ENCODE measurements at places on chromosomes 7 and 10.

DNA sequence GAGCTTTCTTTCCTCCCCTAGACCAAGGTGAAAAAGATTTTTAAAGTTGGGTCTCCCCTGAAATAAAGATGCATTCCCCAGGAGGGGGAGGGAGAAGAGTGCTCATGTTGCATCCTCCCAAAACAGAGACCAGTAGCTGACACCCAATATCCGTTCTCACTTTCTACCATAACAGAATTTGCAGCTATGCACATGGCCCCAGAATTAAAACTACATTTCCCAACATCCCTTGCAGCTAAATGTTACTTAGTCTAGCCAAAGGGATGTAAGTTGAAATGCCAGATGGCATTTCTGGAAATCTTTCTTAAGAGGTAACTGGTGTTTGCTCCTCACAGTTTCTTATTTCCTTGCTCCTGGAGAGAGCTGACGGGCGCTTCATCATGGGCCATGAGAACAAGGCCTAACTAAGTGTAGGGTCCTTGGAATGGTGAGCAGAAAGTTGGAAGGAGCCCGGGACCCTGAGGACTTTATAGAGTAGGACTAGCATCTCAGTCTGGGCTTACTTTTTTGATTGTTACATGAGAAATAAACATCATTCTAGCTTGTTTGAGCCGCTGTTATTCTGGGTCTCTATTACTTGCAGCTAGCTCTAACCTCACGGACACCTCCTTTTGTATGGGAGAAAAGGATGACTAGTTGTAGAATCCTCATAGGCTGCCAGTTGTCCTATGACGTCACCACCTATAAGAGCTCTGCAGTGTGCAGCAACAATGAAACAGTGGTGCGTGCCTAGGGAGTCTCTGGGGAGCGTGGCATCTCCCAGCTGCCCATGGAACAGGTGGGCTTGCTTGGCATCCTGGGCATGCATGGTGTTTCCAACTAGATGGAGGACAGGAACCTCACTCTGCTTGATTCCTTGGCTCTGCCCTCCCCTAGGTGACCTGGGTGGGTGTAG is 46.1 kb upstream of the EXOC6 start:
- no peak for DNase-seq

DNA sequence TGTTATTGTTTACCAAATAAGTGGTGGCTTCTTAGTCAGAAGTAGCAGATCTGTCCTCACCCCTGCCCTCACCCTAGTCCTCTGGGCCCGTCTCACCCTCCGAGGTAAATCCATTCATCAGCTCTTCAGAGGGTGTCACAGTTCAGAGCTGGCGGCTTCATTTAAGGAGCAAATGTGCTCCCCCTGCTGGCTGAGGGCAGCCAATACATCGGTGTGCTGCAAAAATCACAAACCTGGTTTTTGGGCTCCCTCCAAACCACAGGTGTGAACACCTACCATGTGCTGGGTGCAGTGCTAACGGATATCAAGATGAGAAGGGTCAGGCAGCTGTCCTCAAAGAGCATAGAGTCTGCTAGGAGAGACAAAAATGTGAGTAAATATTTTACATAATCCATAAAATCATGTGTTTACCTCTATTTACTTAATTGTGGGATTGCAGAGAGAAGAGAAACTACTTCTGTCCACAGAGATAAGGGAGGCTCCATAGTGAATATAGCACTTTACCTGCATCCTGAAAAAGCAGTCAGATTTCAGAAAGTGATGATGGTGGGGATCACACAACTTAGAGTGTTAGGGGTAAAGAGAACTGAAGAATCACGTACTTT is 15.5 kb upstream of the CRTAC1 start:
- DNase-seq: peak; percentile 18

GRCh38 chr10:79926037-79926436 is 22.9 kb downstream of the SFTPD start:
- no peak for DNase-seq

DNA sequence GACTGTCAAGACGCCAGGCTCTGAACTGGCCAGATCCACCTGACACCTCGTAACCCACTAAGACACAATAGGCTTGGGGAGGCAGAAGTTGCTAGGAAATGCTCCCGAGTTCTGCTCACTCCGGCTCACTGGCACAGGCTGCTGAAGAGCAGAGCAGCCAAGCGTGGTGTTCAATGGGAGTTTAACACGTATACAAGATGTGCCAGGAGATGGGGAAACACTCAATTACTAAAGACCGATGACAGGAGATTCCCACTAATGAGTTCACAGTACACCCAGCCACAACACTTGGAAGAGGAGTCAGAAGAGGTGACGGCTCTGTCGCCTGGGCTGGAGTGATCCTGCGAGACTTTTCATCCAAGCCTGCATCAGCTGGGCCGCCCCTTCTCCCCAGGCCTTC is 303.4 kb downstream of the GFRA1 start:
- no peak for DNase-seq

DNA sequence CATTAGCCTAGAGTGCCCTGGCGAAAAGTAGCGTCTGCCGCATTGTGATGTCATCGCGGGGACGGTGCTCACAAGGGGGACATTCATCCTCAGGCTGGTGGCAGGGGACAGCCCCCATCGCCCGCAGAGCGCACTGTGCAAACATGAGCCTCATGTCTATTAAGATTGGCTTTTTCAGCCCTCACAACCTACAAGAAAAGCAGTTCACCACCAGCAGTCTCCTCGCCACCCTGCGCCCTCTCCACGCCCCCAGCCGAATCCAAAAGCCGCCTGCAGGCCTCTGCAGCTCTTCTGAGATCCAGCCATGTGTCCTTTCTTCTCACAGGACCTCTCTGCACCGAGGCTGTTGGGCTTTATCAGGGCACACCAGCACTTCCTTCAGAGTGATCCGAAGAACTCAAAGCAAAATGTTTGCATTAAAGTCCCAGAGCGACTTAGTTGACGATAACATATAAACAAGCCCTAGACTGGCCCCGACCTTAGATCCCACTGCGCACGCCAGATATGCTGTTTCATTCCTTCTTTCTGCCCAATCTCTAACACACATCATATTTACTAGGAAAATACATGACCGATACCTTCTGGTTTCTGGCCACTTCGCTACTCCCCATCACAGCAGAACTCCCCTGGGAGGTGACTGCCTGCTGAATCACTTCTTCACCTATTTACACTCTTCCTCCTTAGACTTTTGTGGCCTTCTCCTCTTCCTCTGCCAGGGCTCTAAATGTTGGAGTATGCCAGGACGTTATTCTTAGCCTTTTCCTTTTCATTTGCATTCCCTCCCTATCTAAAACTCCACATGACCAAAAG is 206.0 kb upstream of the SH2B2 start:
- DNase-seq: no peak

GRCh38 chr10:114551636-114551972 is 106.5 kb downstream of the ABLIM1 start:
- DNase-seq: no peak

- no peak for DNase-seq
Observed at GRCh38 chr10:75191821-75192568, 18.6 kb upstream of the VDAC2 start.

- DNase-seq: no peak
Observed at GRCh38 chr10:93039721-93040120, 20.9 kb upstream of the CYP26C1 start.

DNA sequence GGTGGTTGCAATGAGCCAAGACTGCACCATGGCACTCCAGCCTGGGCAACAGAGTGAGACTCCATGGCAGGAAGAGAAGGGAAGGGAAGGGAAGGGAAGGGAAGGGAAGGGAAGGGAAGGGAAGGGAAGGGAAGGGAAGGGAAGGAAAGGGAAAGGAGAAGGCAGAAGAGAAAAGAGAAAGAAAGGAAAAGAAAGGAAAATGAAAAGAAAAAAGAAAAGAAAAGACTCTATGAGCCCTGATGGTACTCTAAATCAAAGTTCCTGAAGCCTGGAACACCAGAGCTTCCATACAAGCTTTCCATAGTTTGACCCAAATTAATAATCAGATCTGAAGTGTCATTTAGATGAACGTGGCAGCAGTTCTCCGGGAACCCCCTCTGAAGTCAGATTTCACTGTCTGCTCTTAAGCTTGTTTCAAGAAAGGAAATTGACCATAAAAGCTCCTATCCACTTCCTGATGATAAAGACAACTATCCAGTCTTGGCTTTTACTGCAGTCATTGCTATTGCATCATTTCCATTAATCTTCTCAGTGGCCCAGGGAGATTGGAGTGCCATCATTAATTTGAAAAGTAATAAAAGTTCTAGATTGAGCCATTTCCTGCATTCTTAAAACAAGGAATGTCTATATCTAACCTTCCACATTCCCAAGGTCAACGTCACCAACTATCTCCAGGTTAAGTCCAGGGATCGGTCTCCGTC is 44.2 kb upstream of the FRMD4A start:
- no peak for DNase-seq

GRCh38 chr7:8627325-8627724 is 193.9 kb downstream of the NXPH1 start:
- DNase-seq: no peak

DNA sequence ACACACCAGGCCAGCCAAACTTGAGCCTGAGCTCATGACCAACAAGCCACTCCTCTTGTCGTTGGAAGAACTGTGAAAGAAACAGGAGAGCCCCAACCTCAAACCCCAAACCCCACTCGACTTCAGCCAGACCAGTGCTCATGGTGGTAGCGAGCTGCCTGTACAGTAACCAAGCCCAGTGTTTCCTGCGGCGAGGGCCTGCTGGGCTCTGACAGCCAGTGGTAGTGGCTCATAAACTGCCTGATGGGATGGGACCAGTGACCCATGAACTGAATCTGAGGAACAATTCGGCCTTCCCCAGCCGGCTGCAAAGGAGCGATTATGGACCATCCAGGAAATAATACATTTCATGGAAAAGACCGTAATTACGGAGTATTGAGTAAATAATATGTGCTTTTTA is 191.9 kb downstream of the RPS24 start:
- DNase-seq: no peak

DNA sequence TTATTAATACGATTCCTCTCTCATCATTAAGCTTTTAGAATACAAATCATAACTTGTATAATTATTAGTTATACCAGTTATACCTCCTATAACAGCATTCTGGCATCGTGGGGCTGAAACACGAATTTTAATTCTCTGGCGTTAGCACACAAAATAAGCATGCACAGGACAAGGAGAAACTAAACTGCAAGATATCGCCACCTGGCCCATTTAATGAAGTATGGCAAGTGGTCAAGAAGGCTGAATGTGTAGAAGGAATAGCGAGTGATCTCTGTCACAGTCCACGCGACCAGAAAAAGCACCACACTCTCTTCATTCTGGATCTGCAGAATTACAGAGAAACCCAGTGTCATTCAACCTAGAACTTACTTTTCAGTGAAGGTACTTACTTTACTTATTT is 18.1 kb downstream of the HACD1 start:
- DNase-seq: no peak

GRCh38 chr7:108001764-108002725 is 916 bp downstream of the LAMB1 start:
- DNase-seq: no peak

DNA sequence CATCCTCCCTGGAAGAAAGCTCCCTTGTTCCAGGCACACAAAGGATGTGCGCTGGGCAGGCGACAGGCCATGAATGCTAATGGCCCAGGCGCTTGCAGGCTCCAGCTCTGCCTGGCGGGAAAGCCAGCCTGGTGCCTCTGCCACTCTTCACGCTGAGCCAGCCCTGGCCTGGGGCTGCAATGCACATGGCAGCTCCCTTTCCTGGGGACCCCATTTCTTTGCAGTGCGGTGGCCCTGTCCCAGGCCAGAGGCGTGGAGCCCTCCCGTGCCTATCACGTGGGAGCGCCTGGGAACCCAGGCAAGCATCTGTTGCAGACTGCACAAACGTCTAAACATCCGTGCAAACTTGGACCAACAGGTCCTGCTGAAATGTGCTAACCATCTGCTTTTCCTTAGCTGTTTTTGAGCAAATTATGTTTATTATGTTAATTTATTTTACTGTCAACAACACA is 152.1 kb upstream of the LYZL2 start:
- no peak for DNase-seq

GRCh38 chr7:134602881-134603451 is 43.7 kb upstream of the BPGM start:
- DNase-seq: no peak

- DNase-seq: no peak
Observed at GRCh38 chr10:35503578-35503977, 101.6 kb upstream of the GJD4 start.

DNA sequence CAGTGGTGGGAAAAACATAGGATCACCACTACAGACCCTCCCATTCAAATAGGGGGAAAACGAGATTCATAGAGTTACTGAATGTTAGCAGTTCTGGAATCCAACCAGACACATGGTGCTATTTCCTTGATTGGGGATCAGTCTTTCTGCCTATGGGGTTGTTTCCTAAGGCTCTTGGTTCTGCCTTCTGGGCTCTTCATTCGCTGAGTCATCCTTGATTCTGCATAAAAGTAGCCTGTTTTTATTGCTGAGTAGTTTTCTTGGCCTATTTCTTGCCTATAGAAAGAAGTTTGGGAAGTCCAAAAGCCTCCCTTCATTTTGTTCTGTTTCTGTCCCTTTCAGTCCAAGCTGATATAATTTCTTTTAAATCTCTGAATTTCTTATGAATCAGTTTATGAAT is 99.3 kb upstream of the OIT3 start:
- no peak for DNase-seq

DNA sequence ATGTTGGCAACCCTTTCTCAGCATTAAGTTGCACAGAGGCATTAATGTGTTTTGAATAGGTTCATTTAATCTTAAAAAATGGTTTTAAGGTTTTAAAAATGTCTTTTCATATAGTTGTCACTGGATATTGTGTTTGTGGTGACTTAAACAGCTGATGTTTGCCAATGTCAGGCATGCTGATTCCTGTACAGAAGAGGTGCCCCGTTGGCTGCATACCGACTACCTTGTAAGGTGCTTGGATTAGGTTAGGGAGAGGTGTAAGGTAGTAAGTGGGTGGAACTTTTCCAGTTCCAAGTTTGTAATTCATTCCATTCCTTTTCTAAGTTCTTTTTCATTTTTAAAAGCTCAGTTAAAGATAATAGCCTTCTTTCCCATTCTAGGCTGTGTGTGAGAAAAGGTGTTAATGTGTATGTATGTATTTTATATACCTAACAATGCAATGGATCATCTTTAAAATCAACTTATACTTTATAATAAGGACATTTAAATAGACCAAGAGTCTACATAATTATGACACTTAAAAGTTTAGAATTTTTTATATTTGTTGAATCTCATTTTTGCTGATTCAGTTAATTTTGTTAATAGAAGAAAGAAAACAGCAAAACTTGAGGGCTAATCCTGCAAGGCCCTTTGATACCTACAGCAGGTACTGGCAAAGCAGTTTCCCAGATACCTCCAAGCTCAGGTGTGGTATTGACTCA is 155.2 kb downstream of the LCOR start:
- no peak for DNase-seq

DNA sequence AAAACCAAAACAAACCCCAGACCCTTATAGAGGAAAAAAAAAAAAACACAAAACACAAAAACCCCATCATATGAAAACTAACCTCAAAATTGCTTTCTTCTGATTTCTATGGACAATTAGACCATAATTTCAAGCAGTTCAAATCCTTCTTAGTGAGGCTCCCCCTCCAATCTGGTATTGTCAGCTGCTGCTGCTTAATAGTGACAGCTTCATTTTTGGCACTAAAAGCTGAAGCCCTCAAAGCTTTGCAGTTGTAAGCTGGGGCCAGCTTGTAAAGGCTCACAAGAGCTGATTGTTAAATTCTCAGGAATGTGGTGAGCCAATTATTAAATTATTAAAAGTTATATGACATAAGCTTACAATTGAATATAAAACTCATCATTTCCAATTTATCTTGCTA is 21.9 kb downstream of the ATXN7L1 start:
- no peak for DNase-seq

- no peak for DNase-seq
Observed at GRCh38 chr10:79003183-79004100, 65.3 kb upstream of the ZMIZ1 start.

- no peak for DNase-seq
Observed at GRCh38 chr7:100602889-100603725, 944 bp downstream of the PCOLCE start.

- no peak for DNase-seq
Observed at GRCh38 chr7:132275416-132276233, 300.6 kb downstream of the PLXNA4 start.

Measured in stimulated activated CD8-positive, alpha-beta memory T cell treated with anti-CD3 and anti-CD28 coated beads, Interleukin-15, amount 100 ng/mL, for 24 hours (primary cell).